ENCODE measurements at places on chromosomes 12 and 14. TPM values are rescaled to one million over a fixed set of nuclear protein-coding genes. Genes with fewer than 3 reads are reported as not detected.
A peak's percentile ranks its signal among the peaks of the same experiment; 100 is the strongest.

The ASCL1 gene
- 17.8 TPM for total RNA-seq

GRCh38 chr12:88188180-88188579 is 46.1 kb downstream of the TMTC3 start:
- no peaks in the 10 kb centered on the region for H3K27me3 ChIP-seq
- H3K4me1 ChIP-seq = no peaks in the 10 kb centered on the region
- DNase-seq = no peak
- H3K27ac ChIP-seq = no peak overlapping the region

The PRH2 gene
- total RNA-seq = 0.80 TPM

DNA sequence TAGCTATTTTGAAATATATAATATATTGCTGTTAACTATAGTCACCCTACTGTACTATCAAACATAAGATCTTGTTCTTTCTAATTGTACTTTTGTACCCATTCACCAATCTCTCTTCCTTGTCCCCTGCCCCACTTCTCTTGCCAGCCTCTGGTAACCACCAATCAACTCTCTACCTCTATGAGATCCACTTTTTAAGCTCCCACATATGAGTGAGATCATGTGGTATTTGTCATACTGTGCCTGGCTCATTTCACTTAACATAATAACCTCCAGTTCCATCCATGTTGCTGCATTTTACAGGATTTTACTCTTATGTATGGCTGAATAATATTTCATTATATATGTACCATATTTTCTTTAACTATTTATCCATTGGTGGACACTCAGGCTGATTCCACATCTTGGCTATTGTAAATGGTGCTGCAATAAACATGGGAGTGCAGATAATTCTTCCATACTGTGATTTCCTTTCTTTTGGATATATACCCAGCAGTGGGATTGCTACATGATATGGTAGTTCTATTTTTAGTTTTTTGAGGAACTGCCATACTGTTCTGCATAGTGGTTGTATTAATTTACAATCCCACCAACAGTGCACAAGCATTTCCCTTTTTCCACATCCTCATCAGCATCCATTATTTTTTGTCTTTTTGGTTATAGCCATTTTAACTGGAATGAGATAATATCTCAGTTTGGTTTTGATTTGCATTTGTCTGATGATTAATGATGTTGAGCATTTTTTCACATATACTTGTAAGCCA is 33.5 kb upstream of the SPIC start:
- no peaks in the 10 kb centered on the region for H3K27me3 ChIP-seq
- DNase-seq = no peak
- H3K27ac ChIP-seq = no peak overlapping the region
- H3K4me3 ChIP-seq = no peak overlapping the region
- no peaks in the 10 kb centered on the region for H3K36me3 ChIP-seq

The LRP6 gene
- total RNA-seq = 11.7 TPM

DNA sequence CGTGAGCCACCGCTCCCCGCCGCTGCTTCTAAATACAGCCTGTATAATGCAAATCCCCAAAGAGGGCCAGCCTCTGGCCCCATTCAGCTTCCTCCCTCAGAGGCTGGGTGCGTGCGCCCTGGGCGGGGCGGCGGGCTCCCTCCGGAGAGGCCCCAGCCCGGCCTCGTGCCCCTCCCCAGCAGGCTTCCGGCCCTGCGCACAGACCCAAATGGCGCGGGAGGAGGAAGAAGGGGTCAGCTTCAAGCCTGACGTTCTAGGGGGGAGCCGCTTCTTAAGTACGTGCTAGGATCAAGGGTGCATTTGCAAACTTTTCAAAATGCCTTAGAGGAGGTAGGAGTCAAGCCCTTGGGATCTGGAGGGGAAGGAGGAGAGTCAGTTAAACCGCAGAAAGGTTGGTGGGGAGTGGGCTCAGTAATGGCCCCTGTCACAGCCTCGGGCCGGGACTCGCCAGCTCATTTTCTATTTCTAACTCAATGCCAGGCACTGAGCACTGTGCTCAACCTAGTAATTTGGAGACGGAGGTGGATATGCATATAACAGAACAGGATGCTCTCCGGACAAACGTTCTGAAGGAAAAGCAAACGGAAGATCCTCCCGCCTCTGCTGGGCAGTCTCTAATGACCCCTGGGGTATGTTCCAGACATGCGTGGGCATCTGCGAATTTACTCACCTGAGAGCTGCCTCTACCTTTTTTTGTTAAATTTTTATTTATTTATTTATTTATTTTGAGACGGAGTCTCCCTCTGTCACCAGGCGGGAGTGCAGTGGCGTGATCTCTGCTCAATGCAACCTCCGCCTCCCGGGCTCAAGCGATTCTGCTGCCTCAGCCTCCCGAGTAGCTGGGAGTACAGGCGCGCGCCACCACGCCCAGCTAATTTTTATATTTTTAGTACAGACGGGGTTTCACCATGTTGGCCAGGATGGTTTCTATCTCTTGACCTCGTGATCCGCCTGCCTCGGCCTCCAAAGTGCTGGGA is 32.3 kb downstream of the NINJ2 start:
- DNase-seq = peak; percentile 84
- H3K36me3 ChIP-seq = no peaks in the 10 kb centered on the region
- peak overlapping the region; percentile 64 for H3K4me3 ChIP-seq
- peaks cover 30% of the 10 kb centered on the region for H3K4me1 ChIP-seq
- peak overlapping the region; percentile 89 for H3K27ac ChIP-seq

The SLCO1B1 gene
- not detected for total RNA-seq

- no peaks in the 10 kb centered on the region for H3K27me3 ChIP-seq
- H3K36me3 ChIP-seq = no peaks in the 10 kb centered on the region
- H3K4me1 ChIP-seq = no peaks in the 10 kb centered on the region
- H3K4me3 ChIP-seq = no peak overlapping the region
These were observed 374.5 kb downstream of the EMP1 start for GRCh38 chr12:13571035-13571434.

DNA sequence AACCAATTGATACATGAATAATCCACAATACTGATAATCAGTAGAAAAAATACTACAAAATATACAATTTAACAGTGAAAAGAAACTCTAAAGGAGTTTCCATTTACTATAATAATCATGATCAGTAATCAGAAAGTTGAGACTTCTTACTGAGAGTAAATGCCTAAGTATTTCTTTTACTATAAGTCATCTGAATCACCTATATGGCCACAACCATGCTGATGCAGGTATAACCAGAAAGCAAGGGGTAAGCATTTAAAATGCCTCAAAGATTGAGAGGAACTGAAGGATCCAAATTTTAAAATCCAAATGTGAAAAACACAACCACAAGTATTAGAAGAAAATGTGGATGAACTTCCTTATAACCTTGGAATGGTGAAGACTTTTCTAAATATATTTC is 23.4 kb downstream of the CDK17 start:
- H3K36me3 ChIP-seq = no peaks in the 10 kb centered on the region
- H3K4me1 ChIP-seq = peaks cover 2% of the 10 kb centered on the region
- no peak overlapping the region for H3K4me3 ChIP-seq
- DNase-seq = no peak
- H3K27ac ChIP-seq = no peak overlapping the region

DNA sequence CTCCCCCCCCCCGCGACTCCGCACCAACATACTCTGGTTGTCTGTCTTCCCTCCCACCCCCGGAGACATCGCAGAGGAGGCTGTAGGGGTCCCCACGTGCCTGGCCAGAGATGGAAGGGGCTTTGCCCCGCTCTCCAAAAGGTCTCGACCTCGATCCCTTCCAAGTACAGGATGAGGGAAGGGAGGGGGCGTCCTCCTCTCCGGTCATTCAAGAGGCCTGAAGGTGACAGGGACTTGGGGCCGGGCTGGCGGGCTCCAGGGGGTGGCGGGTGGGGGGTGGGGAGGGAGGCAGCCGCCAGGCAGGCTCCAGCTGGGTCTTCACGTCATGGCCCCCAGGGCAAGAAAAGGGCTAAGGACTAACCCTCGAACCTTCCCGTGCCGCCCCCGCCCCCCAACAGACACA is 15.1 kb downstream of the TBX3 start:
- no peak overlapping the region for H3K27ac ChIP-seq
- peaks cover 84% of the 10 kb centered on the region for H3K27me3 ChIP-seq
- no peak overlapping the region for H3K4me3 ChIP-seq
- DNase-seq = no peak

The MMP14 gene
- 21.2 TPM for total RNA-seq

GRCh38 chr14:59123531-59123930 is 64.9 kb upstream of the DAAM1 start:
- no peak for DNase-seq
- H3K4me3 ChIP-seq = no peak overlapping the region
- no peaks in the 10 kb centered on the region for H3K36me3 ChIP-seq
- H3K4me1 ChIP-seq = no peaks in the 10 kb centered on the region
- no peak overlapping the region for H3K27ac ChIP-seq

DNA sequence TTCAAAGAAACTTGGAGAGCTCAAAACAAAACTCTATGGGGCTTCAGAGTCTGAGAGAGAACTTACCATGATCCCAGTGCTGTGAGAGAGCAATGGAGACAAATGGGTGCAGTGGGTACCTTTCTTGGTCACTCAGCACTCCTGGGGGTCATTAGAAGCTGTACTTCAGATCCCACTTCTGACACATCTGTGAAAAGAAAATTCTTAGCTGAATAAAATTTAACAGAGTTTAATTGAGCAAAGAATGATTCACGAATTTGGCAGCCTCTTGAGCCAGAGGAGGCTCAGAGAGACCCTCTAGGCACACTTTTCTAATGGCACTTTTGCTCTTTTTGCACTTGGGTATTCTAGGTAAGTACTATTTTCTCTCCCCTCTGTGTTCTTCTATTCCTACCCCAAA is 96.8 kb upstream of the SYT10 start:
- no peak for DNase-seq
- no peaks in the 10 kb centered on the region for H3K36me3 ChIP-seq
- no peaks in the 10 kb centered on the region for H3K27me3 ChIP-seq
- no peaks in the 10 kb centered on the region for H3K4me1 ChIP-seq
- no peak overlapping the region for H3K27ac ChIP-seq
- no peak overlapping the region for H3K4me3 ChIP-seq

The KRT79 gene
- 1.0 TPM for total RNA-seq

DNA sequence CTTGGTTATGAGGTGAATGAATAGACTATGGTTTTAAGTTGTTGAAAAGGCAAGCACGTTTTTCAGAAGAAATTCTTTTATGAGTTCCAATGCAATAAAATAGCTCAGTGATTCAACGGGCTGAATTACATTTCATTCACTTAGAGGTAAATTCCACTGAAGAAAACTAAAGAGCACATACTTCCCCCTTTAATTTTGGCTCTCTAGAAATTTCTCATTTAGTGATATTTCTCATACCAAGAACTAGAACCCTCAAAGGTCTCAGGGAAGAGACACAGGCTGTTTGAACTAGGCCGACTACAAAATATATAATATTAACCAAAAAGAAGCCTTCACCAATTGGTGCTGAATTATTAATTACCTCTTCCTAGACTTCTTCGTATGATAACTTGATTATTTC is 68.6 kb downstream of the TAOK3 start:
- H3K4me3 ChIP-seq = no peak overlapping the region
- no peak for DNase-seq
- no peaks in the 10 kb centered on the region for H3K27me3 ChIP-seq
- H3K36me3 ChIP-seq = no peaks in the 10 kb centered on the region
- no peak overlapping the region for H3K27ac ChIP-seq

GRCh38 chr14:51304438-51304837 is 64.4 kb downstream of the TMX1 start:
- no peaks in the 10 kb centered on the region for H3K27me3 ChIP-seq
- H3K4me1 ChIP-seq = no peaks in the 10 kb centered on the region
- DNase-seq = no peak

The CMAS gene
- 24.8 TPM for total RNA-seq

DNA sequence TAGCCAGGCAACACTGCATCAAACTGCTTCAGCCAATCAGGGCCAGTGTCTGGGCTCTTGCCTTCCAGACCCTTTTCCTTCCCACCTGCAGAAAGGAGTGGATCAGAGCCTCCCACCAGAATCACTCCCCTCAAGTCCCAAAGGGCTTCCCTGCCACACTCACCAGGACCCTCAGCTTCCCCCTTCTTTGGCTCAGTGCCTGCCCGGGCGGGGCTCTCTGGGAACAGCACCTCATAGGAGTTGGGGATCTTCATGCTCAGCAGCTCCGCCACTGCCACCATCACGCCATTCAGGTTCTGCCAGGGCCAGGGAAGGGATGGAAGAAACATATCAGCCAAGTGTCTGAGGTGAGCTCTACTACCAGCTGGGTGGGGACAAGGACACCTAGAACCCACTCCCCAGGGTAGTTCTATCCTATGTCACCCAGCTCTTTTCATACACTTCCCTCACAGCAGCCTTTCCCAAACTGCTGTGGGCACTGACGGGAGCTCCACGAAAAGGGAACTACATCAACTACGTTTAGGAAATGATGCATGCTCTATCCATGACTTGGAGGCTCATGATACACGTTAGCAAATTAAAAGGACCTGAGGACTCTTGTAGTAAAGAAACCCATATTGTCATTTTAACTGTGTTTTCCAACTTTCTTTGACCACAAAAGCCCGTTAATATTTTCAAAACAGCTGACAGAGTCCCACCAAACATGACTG is 9.4 kb upstream of the PRKAG1 start:
- no peak for DNase-seq
- H3K4me1 ChIP-seq = no peaks in the 10 kb centered on the region
- H3K27me3 ChIP-seq = no peaks in the 10 kb centered on the region
- H3K27ac ChIP-seq = no peak overlapping the region

- H3K4me1 ChIP-seq = no peaks in the 10 kb centered on the region
- DNase-seq = no peak
- no peak overlapping the region for H3K27ac ChIP-seq
- no peaks in the 10 kb centered on the region for H3K36me3 ChIP-seq
These were observed 5.2 kb downstream of the ADIPOR2 start for GRCh38 chr12:1695886-1696670.

The GNB3 gene
- 0.14 TPM for total RNA-seq

GRCh38 chr14:20809917-20810316 is 7.3 kb upstream of the RNASE1 start:
- H3K4me1 ChIP-seq = peaks cover 3% of the 10 kb centered on the region
- no peak overlapping the region for H3K27ac ChIP-seq
- no peak overlapping the region for H3K4me3 ChIP-seq
- DNase-seq = no peak
- no peaks in the 10 kb centered on the region for H3K27me3 ChIP-seq

DNA sequence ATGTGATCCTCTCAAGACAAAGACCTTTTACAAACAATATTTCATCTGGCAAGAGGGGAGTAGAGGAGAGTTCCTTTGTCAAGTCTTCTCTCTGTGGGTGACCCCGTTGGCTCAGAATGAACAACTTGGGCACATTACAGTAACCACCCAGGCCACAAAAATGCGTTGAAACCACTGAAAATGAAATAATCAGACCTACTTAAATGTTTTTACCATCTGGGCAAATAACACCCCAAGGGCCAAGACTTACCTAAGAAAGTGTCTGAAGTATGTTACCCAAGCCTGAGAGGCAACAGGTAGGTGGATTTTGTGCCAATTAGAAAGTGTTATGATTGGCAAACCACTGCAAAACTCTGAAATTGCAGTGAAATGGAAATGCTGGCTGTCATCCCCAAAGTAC is 1.3 kb downstream of the TC2N start:
- peaks cover 11% of the 10 kb centered on the region for H3K36me3 ChIP-seq
- H3K27ac ChIP-seq = peak overlapping the region; percentile 61
- H3K27me3 ChIP-seq = no peaks in the 10 kb centered on the region

The DUSP6 gene
- total RNA-seq = 45.0 TPM

GRCh38 chr12:44523828-44524227 is 352.3 kb downstream of the NELL2 start:
- H3K36me3 ChIP-seq = no peaks in the 10 kb centered on the region
- H3K27ac ChIP-seq = no peak overlapping the region
- DNase-seq = no peak
- H3K4me3 ChIP-seq = no peak overlapping the region
- H3K27me3 ChIP-seq = no peaks in the 10 kb centered on the region
- no peaks in the 10 kb centered on the region for H3K4me1 ChIP-seq

The CIDEB gene
- 8.1 TPM for total RNA-seq
